ENCODE measurements at places on chromosomes 5 and 9. TPM values are rescaled to one million over a fixed set of nuclear protein-coding genes. Genes with fewer than 3 reads are reported as not detected.
A peak's percentile ranks its signal among the peaks of the same experiment; 100 is the strongest.

GRCh38 chr9:135898634-135899407 lies 8.5 kb downstream of the CAMSAP1 start:
- H3K27me3 ChIP-seq = no peaks in the 10 kb centered on the region
- peak; percentile 69 for DNase-seq
- H3K4me3 ChIP-seq = no peak overlapping the region
- no peaks in the 10 kb centered on the region for H3K4me1 ChIP-seq
- H3K36me3 ChIP-seq = no peaks in the 10 kb centered on the region
- H3K27ac ChIP-seq = no peak overlapping the region

- DNase-seq = no peak
- no peaks in the 10 kb centered on the region for H3K36me3 ChIP-seq
- H3K27ac ChIP-seq = no peak overlapping the region
- H3K27me3 ChIP-seq = no peaks in the 10 kb centered on the region
- H3K4me1 ChIP-seq = peaks cover 4% of the 10 kb centered on the region
- H3K4me3 ChIP-seq = no peak overlapping the region
Observed at GRCh38 chr5:139100825-139101224, 97.3 kb downstream of the SIL1 start.

Gene IL33
- 3.3 TPM for total RNA-seq

Gene QRFP
- total RNA-seq = not detected

GRCh38 chr5:67194166-67194565 lies 2.4 kb downstream of the CD180 start:
- no peak overlapping the region for H3K27ac ChIP-seq
- DNase-seq = no peak
- no peaks in the 10 kb centered on the region for H3K27me3 ChIP-seq
- no peaks in the 10 kb centered on the region for H3K36me3 ChIP-seq
